Astrocyte (in vitro differentiated cells and primary cell): ENCODE measurements at places on chromosomes 1 and 21. TPM values are rescaled to one million over a fixed set of nuclear protein-coding genes. Genes with fewer than 3 reads are reported as not detected.

GRCh38 chr1:24119859-24120756, 8.2 kb upstream of the MYOM3 start:
- H3K4me3 ChIP-seq, result no peak overlapping the region
- peaks cover 4% of the 10 kb centered on the region for H3K27me3 ChIP-seq

DNA sequence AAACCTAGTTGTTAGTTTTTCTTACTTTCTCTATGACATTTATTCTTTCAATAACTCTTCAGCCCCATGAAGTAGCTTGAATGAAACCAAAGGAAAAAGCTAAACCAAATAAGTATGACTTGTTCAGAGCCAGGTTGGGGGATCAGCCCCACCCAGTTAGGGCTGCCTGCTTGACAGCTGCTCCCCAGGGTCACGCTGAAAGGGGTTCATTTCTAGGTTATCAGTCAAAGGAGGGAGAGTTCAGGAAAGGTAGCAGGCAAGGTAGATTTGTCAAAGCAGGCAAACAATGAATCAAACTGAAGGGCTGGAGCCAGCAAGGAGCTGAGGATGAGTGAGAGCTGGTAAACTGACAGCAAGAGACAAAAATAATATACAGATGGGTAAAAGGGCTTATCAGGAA, 3.1 kb upstream of the S100A11 start:
- H3K4me3 ChIP-seq, result no peak overlapping the region
- DNase-seq, result no peak
- H3K36me3 ChIP-seq, result no peaks in the 10 kb centered on the region
- peaks cover 27% of the 10 kb centered on the region for H3K27me3 ChIP-seq
- no peak overlapping the region for H3K27ac ChIP-seq

- H3K27me3 ChIP-seq, result no peaks in the 10 kb centered on the region
- H3K4me1 ChIP-seq, result no peaks in the 10 kb centered on the region
- DNase-seq, result no peak
- H3K36me3 ChIP-seq, result no peaks in the 10 kb centered on the region
These were observed 61.4 kb downstream of the GORAB start for GRCh38 chr1:170593173-170594011.

Gene CERS2
- 177 and 189 TPM in 2 replicates for total RNA-seq

Gene NPHS2
- not detected in 2 replicates for total RNA-seq

- H3K27me3 ChIP-seq, result no peaks in the 10 kb centered on the region
- peak overlapping the region; percentile 65 for H3K27ac ChIP-seq
These were observed 359.0 kb upstream of the PTBP2 start for GRCh38 chr1:96362623-96363022.

Gene B4GALT2
- total RNA-seq, result 56.6 and 56.9 TPM in 2 replicates

GRCh38 chr1:228778466-228778865, 43.2 kb downstream of the RHOU start:
- H3K27me3 ChIP-seq, result no peaks in the 10 kb centered on the region
- no peak for DNase-seq
- no peak overlapping the region for H3K27ac ChIP-seq
- peaks cover 5% of the 10 kb centered on the region for H3K4me1 ChIP-seq

DNA sequence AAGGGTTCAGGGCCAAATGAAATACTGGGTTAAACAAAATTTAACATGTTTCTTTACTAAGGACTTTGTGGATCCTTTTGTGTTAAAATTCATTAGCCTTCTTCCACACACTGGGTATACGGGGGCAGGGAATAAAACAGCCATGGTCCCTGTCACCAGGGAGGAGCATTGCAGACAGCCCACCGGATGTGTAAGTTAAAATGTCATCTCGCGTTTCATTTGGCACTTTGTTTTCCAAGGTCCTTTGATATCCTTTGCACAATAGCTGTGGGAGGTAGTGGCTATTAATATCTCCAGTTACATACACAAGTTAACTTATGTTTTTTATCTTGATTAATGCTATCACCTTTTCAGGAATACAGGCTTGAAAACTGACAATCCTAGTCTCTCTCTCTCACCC, 172.7 kb downstream of the BARHL2 start:
- no peak for DNase-seq
- H3K36me3 ChIP-seq, result no peaks in the 10 kb centered on the region
- H3K4me1 ChIP-seq, result no peaks in the 10 kb centered on the region
- no peak overlapping the region for H3K4me3 ChIP-seq

- no peak overlapping the region for H3K4me3 ChIP-seq
- peaks cover 25% of the 10 kb centered on the region for H3K4me1 ChIP-seq
- DNase-seq, result no peak
- no peak overlapping the region for H3K27ac ChIP-seq
These were observed 20.3 kb downstream of the CDCP2 start for GRCh38 chr1:54132495-54132894.

GRCh38 chr1:215529571-215529970, 37.5 kb upstream of the KCTD3 start:
- H3K4me3 ChIP-seq, result no peak overlapping the region
- no peaks in the 10 kb centered on the region for H3K4me1 ChIP-seq

DNA sequence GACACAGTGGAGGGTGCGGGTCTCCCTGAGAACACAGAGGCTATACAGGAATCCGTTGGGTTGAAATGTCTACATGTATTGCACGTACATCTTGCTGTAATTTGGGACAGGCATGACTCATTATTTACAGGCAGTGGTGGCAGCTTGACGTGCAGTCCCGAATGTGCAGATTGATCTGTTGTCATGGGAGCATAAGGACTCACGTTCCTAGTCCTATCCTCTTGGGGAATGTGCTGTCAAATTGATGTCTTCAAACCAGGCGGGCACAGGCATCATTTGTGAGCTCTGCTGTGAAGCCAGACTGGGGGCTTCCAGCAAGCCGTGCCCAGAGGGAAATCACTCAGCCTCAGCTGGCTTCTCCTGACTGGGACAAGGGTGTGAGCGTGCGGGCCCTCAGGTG, 40.5 kb downstream of the S100B start:
- no peak overlapping the region for H3K27ac ChIP-seq
- H3K36me3 ChIP-seq, result peaks cover 40% of the 10 kb centered on the region
- H3K27me3 ChIP-seq, result no peaks in the 10 kb centered on the region

Gene PYHIN1
- not detected in 2 replicates for total RNA-seq

DNA sequence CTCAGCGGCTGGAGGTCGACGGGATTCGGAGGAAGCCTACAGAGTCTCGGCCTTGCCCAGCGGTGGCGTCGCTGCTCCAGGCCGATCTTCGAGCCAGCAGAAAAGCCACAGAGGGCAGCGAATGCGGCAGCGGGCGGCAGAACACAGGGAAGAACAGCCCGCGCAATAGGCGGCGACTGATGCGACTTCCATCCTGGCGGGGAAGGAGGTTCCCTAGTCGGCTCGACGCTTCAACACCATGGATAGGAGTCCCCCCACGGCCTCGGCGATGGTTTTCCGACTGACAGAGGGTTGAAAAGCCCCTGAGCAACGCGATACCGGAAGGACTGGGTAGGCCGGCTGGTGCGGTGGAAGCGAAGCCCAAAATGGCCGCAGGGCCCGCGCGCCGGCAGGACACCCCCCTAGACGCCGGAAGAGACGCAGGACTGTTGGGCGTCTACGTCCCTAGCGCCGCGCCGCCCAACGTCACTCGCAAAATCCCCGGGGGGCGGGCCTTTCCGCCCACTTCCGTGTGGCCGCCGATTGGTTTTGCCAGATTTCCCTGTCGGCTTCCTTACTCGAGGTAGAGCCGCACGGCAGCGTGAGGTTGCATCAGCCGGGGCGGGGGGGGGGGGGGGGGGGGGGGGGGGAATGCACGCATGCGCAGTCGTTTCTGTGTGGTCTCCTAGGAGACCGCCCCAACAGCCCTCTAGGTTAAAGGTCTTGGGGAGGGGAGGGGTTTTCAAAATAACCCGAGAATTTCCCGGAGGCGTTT, at the start of gene PPP1R15B:
TSS of gene PPP1R15B (minus strand) at position 367 of the 754 bp plus-strand sequence. CDS start 406 bp downstream, outside the sequence.
- no peaks in the 10 kb centered on the region for H3K27me3 ChIP-seq
- H3K4me1 ChIP-seq, result no peaks in the 10 kb centered on the region
- peak within 1 kb of the TSS; percentile 91 for H3K4me3 ChIP-seq
- no peaks in the 10 kb centered on the region for H3K36me3 ChIP-seq
- peak within 1 kb of the TSS; percentile 98 for H3K27ac ChIP-seq

Gene TMEM54
- total RNA-seq, result 8.0 and 9.3 TPM in 2 replicates

DNA sequence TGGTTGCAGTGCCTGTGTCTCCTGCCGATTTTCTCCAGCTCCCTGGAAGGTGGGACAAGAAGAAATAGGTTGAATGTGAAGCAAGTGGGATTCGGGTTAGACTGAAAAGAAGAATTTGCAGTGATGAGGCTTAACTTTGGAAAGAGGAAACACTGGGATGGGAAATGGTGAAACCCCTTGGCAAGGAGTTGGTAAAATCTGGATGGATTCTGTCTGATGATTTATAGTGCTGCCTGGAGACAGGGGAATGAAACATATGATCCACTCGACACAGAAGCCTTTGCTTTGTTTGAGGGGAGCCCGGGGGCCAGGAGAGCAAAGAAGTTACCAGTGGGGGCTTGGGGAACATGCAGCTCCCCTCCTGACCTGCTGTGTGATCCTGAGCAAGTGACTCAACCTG, 67.2 kb downstream of the UBIAD1 start:
- DNase-seq, result no peak
- no peaks in the 10 kb centered on the region for H3K4me1 ChIP-seq
- H3K27me3 ChIP-seq, result peaks cover 36% of the 10 kb centered on the region
- H3K36me3 ChIP-seq, result no peaks in the 10 kb centered on the region
- no peak overlapping the region for H3K4me3 ChIP-seq
- no peak overlapping the region for H3K27ac ChIP-seq

Gene FPGT
- total RNA-seq, result 9.1 and 9.9 TPM in 2 replicates

DNA sequence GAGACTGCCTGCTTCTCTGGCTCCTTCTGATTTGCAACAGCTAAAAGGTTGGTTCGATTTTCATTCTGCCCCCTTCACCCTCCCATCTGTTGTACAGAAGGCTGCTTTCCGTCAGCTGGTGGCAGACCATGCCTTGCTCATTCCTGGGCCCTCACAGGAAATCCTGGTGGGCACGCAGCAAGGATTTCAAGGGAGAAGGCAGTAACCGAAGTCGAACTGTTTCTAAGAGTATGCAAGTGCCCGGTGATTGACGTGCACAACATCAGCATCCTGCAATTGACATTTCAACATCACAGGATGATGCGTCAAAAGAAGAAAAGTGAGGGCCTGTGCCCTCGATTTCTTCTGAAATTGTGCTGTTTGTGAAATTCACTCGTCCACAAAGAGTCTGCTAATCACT, 83.8 kb downstream of the PLPP3 start:
- no peaks in the 10 kb centered on the region for H3K4me1 ChIP-seq
- no peak for DNase-seq
- no peak overlapping the region for H3K27ac ChIP-seq
- H3K4me3 ChIP-seq, result no peak overlapping the region

Gene ANKRD34A
- total RNA-seq, result 5.8 and 6.3 TPM in 2 replicates

GRCh38 chr1:12573015-12573825, 44.8 kb downstream of the DHRS3 start:
- no peaks in the 10 kb centered on the region for H3K36me3 ChIP-seq
- no peaks in the 10 kb centered on the region for H3K27me3 ChIP-seq
- no peak for DNase-seq
- peak overlapping the region; percentile 20 for H3K27ac ChIP-seq
- no peak overlapping the region for H3K4me3 ChIP-seq
- peaks cover 22% of the 10 kb centered on the region for H3K4me1 ChIP-seq

Gene OR14K1
- not detected in 2 replicates for total RNA-seq

Gene NPR1
- 0.07 and 0.11 TPM in 2 replicates for total RNA-seq

DNA sequence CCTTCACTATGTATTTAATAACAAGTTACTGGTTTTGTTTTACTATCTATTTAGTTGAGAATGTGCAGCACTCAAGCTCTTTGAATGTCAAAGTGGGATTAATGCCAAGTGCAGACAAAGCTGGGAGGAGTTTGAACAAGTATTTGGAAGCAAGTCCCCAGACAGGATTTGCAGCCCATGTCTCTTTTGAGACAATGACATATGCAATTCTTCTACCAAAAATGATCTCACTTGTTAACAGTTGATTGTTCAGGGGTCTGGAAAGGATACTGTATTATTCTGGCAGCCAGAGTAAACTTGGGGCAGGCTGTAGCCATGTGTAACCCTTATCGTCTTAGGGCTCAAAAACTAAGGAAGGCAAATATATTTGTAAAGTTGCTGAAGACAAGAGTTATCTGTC, 15.8 kb downstream of the COLGALT2 start:
- no peak overlapping the region for H3K27ac ChIP-seq
- H3K4me1 ChIP-seq, result peaks cover 10% of the 10 kb centered on the region
- H3K4me3 ChIP-seq, result no peak overlapping the region

DNA sequence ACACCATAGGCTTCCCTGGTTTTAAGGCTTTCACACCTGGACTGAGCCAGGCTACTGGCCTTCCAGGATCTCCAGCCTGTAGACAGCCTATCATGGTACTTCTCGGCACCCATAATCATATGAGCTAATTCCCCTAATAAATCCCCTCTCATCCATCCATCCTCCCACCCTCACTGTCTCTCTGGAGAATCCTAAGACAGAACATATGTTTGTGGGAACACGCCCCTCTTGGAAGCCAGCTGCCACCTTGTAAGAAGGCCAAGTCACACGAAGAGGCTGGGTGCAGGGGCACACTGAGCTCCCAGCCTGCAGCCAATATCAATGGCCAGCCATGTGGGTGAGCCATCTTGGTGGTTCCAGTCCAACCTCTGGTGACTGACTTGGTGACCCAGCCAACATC, 7.4 kb downstream of the CLCC1 start:
- no peak overlapping the region for H3K27ac ChIP-seq
- H3K4me1 ChIP-seq, result no peaks in the 10 kb centered on the region
- no peak for DNase-seq
- H3K36me3 ChIP-seq, result no peaks in the 10 kb centered on the region

DNA sequence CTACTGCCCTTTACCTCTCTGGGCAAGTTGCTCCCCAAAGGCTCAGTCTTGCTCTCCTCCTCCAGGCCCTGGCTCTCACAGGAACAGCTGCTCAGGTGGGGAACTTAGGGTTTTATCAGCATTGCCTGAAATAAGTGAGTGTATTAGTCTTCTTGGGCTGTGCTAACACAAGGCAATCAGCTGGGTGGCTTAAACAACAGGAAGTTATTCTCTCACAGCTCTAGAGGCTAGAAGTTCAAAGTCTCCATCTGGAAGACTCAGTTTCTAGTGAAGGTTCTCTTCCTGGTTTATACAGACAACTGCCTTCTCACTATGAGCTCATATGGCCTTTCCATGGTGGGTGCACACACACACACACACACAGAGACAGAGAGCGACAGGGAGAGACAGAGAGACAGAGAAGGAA, 2.8 kb upstream of the CD1C start:
- no peaks in the 10 kb centered on the region for H3K36me3 ChIP-seq
- H3K4me3 ChIP-seq, result no peak overlapping the region
- no peak overlapping the region for H3K27ac ChIP-seq
- H3K4me1 ChIP-seq, result no peaks in the 10 kb centered on the region
- DNase-seq, result no peak

DNA sequence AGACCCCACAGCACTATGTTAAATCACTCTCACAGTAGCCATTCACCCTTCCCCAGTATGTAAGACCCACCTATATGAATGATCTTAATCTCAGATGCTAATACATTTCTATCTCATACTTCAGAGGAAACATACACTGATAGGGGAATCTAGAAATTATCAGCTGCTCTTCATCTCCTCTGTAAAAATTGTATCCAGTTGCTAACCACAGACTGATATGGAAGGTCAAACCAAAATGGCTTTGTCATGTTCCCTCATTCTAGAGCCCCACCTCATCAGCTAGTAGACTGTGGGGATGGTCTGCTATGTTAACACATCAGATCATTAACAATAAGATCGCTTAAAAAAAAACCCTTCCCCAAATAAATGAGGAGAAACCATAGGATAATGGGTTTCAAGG, 71.7 kb downstream of the UBR4 start:
- DNase-seq, result no peak
- no peak overlapping the region for H3K4me3 ChIP-seq
- no peak overlapping the region for H3K27ac ChIP-seq
- H3K36me3 ChIP-seq, result peaks cover 53% of the 10 kb centered on the region
- H3K4me1 ChIP-seq, result no peaks in the 10 kb centered on the region
- H3K27me3 ChIP-seq, result no peaks in the 10 kb centered on the region

- H3K27me3 ChIP-seq, result no peaks in the 10 kb centered on the region
- H3K27ac ChIP-seq, result no peak overlapping the region
- no peaks in the 10 kb centered on the region for H3K4me1 ChIP-seq
- DNase-seq, result no peak
- H3K4me3 ChIP-seq, result no peak overlapping the region
These were observed 101.8 kb upstream of the LPGAT1 start for GRCh38 chr1:211932231-211932932.
